ENCODE measurements at places on chromosomes 5 and 9.

DNA sequence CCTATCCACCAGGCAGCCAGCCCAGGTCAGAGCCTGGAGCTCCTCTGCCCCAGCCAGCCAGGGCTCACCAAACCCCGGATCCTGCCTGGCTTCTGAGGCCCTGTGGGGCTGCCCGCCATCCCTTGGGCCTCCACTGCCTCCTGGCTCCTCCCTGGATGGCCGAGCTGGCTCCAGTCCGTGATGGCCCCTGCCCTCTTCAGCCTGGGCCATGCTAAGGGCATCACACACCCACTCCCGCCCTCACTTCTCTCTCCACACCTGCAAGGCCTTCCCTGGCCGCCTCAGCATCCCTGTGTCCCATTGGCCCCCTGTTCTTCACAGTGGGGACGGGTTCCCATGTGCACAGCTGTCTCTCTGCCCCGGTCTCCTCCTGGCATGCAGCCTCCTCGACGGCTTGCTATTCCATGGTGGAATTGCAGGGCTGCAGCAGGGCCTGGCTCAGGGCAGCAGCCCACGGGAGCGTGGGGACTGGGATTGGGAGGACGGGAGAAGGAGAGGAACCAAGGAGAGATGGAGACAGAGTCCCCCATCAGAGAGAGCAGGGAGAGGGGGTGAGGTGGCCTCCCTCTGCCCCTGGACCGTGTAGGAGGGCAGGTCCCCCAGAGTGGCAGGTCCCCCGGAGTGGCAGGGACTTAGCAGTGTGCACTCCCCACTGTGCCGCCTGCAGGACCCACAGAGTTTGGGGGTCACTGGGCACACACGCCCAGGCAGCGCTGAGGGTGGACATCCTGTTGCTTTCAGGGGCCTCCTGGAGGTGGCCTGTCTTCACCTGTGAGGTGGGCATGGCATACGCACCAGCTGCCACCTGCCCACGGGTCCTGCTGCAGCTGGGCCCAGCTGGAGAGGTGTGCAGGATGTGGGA is 16.7 kb upstream of the RNU6ATAC start:
- no peak for DNase-seq

GRCh38 chr9:27847380-27847779 is 274.1 kb upstream of the C9orf72 start:
- DNase-seq = no peak

GRCh38 chr9:98410185-98410697 is 154.8 kb upstream of the TBC1D2 start:
- peak; percentile 96 for DNase-seq

DNA sequence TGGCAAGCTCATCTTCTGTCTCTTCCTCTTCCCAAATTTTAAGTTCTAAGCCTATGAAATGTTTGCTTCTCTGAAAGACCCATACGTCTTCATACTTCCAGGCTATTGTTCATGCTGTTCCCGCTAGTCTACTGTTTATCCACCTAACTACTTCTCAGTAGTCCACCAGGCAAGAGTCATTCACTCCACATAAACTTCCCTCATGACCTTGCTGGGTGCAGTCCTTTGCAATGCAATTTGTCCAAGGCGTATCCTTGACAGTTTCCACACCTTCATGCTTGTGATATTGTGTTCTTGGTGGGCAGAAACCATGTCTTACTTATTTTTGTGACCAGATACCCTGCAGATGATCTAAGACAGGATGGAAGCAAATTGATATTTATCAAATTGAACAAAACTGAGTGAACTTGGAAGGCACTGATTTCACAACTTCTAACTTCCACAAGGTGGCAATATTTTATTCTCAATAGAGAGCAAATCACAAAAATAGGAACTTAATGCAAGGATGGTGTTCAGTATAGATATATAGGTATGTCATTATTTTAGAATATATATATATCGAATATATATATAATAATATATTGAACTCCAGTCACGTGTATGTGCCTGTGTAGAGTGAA is 30.3 kb downstream of the TYRP1 start:
- peak; percentile 24 for DNase-seq

DNA sequence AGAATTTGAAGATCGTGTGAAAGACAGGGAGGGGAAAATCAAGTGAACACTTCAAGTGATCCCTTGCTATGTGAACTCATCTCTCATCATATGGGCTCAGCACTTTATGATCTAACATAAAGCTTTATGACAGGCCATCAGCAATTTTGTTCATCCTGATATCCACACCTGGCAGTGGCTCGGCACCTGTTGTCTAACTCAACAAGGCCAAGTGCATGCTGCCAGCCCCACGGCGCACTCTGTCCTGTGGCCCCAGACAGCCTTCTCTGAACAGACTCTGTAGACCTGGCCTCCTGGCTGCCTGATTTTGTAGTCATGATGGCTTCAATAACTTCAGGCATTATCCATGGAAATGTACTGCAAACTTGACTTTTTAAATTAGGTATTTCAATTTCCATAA is 106.3 kb downstream of the MEF2C start:
- no peak for DNase-seq

GRCh38 chr5:23012842-23013241 is 159.7 kb upstream of the CDH12 start:
- no peak for DNase-seq

- DNase-seq = no peak
Observed at GRCh38 chr5:999724-1000123, 8.9 kb upstream of the NKD2 start.

- DNase-seq = peak; percentile 63
Observed at GRCh38 chr5:79507251-79508205, 6.4 kb downstream of the HOMER1 start.

DNA sequence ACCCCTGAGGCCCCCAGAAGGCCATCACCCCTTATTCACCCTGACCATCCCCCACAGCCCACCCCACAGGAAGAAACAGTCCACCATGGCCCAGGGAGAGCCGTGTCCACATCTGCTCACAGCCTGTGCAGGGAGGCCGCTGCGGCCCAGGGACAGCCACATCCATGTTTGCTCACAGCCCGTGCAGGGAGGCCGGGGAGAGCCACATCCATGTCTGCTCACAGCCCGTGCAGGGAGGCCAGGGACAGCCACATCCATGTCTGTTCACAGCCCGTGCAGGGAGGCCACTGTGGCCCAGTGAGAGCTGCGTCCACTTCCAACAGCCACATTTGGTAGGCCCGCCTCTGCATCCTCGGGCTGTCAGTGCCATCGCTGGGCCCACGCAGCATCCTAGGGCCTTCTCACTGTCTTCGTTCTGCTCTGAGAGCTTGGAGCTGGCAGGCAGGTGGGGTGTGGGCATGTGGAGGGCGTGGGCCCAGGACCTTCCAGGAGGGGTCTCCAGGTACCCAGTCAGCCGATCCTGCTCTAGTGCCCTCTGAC is 38.1 kb downstream of the LPCAT1 start:
- DNase-seq = no peak

DNA sequence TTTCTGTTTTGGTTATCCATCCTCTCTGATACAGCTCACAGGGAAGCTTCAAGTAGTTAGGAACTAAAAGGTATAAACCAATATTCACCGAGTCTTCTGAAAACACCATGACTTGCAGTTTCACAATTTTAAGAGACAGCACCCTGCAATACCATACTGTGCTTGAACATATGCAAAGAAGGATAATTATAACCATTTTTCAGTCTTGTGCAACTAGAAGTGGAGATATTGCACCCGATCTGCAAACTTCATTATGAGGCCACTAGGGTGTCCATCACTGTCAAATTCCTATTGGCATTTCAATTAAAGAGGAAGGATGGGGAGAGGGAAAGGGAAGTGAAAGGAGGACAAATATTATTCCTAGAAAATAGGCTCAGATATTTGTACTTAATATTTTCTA is 32.4 kb upstream of the CEP120 start:
- DNase-seq = no peak

DNA sequence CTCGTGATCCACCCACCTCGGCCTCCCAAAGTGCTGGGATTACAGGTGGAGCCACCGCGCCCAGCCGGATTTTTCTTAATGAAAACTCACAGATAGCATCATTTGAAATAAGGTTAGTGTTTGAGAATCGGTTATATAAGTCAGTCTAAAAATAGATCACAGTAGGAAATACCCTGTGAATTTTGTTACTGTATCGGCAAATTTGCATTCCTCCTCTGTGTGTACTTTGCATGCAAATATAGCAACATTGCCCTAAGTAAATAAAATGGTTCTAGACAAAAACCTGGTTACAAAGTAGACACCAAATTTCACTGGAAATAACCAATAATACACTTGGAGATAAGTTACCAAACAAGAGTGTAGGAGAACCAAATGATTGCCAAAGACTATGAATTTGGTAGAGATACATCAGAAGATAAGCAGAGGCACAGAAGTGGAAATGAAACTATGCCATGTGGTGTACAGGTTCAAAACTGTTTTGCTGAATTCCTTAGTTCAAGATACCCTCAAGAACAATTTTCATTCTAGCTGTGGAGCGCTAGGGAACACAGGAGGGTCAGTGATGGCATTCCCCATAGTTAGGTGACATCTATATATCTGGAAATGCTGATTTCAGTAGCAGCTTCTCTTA is 58.1 kb downstream of the ICE1 start:
- DNase-seq = no peak

DNA sequence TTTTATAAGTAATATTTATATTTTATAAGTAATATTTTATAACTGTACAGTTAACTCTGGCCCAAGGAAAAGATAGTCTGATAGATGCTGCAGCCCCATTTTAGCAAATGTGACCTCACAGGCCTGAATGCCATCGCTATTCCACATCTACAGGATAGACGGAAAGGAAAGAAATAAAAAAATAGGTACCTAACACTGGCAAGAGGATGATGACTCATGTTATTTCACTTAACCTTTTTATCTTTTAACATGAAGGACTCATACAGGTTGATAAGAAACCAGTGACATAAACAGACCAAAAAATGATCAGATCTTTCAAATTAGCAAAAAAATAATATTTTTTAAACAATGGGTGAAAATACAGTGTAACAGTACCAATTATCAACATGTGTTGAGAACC is 2.7 kb downstream of the CD274 start:
- no peak for DNase-seq

- DNase-seq = no peak
Observed at GRCh38 chr5:73928476-73929070, 302.6 kb downstream of the ARHGEF28 start.

- DNase-seq = peak; percentile 70
Observed at GRCh38 chr5:143194206-143194605, 209.3 kb downstream of the NR3C1 start.

GRCh38 chr5:176844706-176845391 is 34.5 kb downstream of the UNC5A start:
- no peak for DNase-seq

DNA sequence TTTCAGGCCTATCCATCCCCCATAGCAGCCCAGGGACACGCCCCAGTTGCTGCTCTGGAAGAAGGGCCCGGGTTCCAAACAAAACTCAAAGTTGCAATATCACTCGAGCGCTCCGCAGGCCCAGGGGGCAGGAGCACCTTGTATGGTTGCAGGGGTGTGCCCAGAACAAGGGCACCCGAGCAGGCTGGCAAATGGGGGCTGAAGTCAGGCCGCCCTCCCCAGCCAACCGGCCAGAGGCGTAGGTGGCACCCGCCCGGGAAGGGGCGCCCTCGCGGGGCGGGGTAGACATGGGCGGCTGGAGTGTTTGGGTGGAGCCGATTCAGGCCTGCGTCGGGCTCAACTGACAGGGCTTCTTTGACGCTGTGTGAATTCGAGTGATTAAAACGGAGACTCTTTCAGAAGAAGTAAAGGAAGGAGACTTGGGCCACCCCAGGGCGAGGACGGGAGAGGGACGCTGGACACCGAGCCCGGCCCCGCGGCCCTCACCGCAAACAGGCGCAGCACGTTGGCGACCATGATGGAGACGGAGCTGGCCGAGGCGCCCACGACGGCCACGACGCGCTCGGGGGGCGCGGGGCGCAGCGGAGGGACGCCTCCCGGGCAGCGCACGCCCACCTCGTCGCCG is 1.1 kb downstream of the GRM6 start:
- no peak for DNase-seq

DNA sequence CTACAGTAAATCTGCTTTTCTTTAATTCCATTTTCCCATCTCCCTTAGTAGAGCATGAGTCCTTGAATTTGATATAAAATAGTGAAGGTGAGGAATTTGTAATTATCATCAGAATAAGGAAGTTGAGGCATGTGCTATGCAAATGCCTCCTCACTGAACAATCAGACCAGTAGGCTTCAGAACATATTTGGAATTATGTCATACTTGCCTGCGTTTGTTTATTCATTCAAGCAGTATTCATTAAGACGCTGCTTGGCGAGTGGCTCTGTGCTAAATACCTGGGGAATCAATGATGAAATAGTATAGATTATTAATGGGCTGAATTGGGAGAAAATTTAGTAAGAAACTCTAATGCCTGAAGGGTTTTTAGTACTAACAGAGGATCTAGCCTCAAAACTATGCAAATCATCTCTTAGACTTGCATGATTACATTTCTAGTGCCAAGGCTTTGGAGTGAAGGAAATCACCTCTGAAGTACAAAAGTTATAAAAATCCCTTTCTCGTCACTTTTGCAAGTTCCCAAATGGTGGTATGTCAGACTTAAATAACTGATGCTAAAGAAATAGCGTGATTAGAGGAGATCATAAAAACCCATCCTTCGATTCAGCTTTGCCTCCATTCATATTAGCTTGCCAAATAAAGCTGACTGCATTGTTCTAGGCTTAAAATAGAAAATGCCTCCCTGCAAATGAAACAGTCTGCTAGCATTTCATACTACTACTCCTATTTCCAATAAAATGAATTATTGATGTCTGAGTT is 141.7 kb downstream of the PCSK5 start:
- no peak for DNase-seq

- peak; percentile 37 for DNase-seq
Observed at GRCh38 chr9:32579706-32580331, 6.9 kb upstream of the NDUFB6 start.

DNA sequence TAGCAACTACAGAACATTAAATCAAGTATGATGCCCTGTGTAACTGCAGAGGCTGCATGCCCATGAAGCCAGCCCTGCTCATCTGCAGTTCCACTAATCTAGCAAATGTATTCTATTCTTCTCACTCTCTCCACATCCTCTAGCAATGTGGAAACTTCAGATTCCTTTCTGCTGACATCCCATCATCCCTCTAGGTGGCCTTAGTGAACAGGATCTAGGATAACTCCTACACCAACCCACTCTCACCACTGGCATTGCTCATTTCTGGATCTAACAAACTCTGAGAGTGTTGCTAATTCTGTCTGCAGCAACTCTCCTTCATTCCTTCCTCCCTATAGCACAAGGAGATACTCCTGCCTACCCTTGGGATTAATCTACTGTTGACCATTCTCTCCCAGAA is 80.8 kb downstream of the FAM81B start:
- DNase-seq = peak; percentile 92

GRCh38 chr9:132443951-132444607 is 34.1 kb downstream of the CFAP77 start:
- no peak for DNase-seq

GRCh38 chr5:16894236-16895057 is 41.6 kb downstream of the MYO10 start:
- peak; percentile 92 for DNase-seq

- DNase-seq = no peak
Observed at GRCh38 chr5:140671472-140672125, 1.8 kb downstream of the DND1 start.
